ENCODE measurements at places on chromosomes 7 and 10. TPM values are rescaled to one million over a fixed set of nuclear protein-coding genes. Genes with fewer than 3 reads are reported as not detected.

The PTPRZ1 gene
- total RNA-seq, result not detected

The RADIL gene
- 3.4 TPM for total RNA-seq

The SRRM3 gene
- total RNA-seq, result 0.23 TPM

The SHTN1 gene
- 10.2 TPM for total RNA-seq

The VIPR2 gene
- not detected for total RNA-seq

The PLEKHS1 gene
- not detected for total RNA-seq

The ASIC3 gene
- 1.6 TPM for total RNA-seq

The UFSP1 gene
- total RNA-seq, result 0.34 TPM

The CYP26C1 gene
- total RNA-seq, result 1.1 TPM

The KLF14 gene
- not detected for total RNA-seq

The ZSCAN21 gene
- total RNA-seq, result 7.8 TPM

The CASP2 gene
- 19.7 TPM for total RNA-seq

The MBL2 gene
- total RNA-seq, result not detected

The ORAI2 gene
- 108 TPM for total RNA-seq

The TAS2R41 gene
- total RNA-seq, result not detected

The IL15RA gene
- total RNA-seq, result 47.7 TPM

The SUN3 gene
- total RNA-seq, result 0.64 TPM

The PKD2L1 gene
- not detected for total RNA-seq

The CYP2C18 gene
- total RNA-seq, result not detected

The DRGX gene
- not detected for total RNA-seq

The EBLN1 gene
- total RNA-seq, result not detected

The IRF5 gene
- not detected for total RNA-seq

The FEZF1 gene
- total RNA-seq, result not detected

The BLOC1S2 gene
- 54.5 TPM for total RNA-seq

The PRSS2 gene
- 3.0 TPM for total RNA-seq

The ITIH5 gene
- total RNA-seq, result 0.05 TPM

The CPA2 gene
- total RNA-seq, result not detected

The SLC18A2 gene
- total RNA-seq, result not detected

The FKBP6 gene
- not detected for total RNA-seq

The PKD1L1 gene
- 2.6 TPM for total RNA-seq

Measured in glomerular endothelial cell (primary cell).